ENCODE measurements at places on chromosomes 16 and 17.

GRCh38 chr17:609232-609810 lies 105.3 kb downstream of the VPS53 start:
- DNase-seq, result no peak

- no peak for DNase-seq
Measured at GRCh38 chr17:39629494-39629880, 2.7 kb downstream of the PPP1R1B start.

DNA sequence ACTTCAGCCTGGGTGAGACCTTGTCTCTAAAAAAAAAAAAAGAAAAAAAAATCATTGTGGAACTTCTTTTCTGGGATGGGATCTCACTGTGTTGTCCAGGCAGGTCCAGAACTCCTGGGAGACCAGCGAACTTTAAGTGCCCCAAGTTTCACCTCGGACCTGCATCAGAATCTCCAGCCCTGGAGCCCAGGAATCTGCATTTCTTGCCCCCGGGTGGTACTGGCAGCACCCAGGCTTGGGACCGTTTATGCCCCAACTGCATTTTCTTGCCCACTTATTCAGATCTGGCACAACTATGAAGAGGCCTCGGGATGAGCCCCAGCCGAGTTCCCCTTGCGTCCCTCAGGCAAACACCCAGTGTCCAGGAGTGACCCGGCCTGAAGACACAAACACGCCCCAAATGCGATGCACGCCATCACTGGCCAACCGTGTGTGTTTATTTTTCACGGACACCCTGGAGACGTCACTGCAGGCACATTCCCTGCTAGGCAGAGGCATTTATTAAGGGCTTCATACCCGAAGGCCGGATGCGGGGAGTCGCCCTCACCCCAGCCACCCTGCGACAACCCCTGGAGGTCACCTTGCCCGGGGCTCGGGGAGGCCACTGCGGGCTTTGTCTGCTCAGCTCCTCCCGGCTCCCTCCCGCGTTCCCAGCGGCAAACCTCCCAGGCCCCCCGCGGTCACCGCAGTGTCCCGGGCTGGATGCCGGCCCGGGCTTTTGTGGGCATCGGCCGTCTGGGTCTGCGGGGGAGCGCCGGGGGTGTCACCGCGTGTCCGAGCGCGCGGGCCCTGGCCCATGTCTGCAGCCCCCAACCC lies 684 bp upstream of the SPIRE2 start:
- no peak for DNase-seq

GRCh38 chr16:21646091-21646490 lies 6.3 kb downstream of the IGSF6 start:
- DNase-seq, result no peak

DNA sequence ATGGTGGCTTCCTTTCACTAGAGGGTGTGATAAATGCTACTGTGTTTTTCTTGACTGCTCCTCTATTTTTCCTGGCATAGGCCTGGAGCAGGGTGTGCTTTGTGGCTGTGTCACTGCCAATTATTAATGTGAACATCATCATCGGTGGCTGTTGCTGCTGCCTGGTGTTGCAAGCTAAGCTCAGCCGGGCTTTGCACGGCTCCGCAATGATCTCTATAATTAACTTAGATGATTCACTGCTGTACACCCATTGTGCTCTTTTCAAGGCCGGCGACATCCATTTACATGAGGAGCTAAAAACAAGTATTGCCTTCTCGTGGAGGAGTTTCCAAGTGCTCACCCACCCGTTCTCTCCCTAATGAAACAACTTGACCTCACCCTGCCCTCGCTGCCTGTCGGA lies 160.1 kb upstream of the IRX3 start:
- no peak for DNase-seq

DNA sequence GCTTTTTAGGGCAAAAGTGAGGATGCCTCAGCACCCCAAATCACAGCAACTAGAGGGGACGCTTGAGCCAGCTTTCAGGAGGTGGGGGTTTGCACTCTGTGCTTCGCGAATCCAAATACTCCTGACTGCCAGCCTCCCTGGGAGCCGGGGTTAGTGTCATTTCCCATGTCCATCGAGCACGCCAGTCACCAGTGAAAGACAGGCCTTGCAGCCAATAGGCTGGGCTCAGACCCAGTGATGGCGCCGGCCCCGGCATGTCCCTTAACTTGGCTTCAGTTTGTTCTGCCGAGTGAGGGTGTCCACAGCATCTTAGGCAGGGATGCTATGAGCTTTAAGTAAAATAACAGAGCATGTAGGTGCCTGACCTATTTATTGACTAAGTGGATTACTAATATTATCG lies 50.9 kb upstream of the CDC42EP4 start:
- no peak for DNase-seq

DNA sequence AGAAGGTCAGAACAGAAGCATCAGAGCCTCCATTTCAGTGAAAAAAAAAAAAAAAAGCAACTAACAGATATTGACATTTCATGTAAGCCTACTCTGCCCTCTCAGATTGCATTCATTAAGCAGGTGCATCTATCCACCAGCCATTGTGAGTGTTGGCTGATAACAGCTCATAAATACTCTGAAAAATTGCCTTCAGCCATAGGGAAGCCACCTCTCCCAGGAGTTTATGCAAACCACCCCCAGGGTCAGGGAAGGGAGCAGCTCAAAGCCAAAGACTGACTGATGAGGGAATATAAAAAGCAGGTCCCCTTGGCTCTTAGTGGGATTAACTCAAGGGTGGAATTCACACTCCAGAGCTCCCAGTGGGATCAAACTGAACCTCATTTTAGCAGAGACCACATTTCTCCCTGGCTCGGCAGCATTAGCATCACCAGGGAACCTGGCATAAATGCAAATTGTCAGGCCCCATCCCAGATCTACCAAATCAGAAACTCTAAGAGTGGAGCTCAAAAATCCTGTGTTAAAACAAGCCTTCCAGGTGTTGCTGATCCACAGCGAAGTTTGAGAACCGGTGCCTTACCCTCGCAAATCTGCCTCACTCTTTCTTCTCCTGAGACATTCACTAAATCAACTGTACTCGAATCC lies 14.2 kb downstream of the APOH start:
- DNase-seq, result no peak

DNA sequence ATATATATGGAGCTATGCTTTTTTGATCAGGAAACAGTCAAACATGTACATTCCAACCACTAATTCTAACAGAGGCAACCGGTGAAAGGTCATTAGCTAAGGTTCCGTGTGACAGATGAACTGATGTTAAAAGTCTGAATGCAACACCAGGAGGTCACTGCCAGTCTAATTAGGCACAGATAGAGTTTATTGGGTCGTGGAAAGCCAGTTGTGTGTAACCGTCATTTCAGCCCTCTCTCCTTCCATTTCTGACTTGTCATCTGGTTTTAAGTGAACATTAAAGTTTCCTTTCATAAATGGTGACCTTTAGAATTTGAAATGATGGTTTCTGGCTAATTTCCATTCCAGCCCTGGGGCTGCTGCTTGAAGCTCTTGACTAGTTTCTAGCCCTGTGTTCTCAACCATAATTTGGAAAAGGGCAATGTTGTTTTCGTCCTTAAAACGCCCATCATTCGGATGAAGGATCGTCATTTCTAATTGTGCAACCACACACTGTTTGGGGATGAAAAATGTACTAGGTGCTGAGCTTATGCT lies 23.9 kb downstream of the CACNG3 start:
- DNase-seq, result no peak

DNA sequence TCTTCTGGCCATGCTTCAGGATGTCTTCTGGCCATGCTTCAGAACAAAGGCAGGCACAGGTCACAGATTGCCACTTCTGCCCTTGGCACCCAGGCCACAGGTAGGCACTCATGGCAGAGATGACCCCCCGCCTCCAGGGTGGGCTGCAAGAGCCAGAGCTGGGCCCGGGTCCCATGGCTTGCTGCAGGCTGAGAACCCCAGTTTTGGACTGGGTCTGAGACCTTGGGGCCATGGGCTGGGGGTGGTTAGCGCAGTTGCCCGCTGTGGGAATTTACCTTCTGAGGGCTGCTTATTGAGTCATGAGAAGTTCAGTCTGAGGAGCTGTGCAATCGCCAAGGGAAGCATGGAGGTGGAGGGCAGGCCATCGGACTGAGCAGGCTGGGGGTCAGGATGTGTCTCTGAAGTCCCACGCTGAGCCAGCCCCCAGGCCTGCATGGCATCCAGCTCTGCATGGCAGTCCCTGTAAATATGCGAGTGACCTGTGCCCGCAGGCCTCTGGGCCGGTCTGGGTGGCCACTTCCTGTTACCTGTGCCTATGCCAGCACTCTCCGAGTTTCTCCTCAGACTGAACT lies 1.7 kb downstream of the ANKRD13B start:
- no peak for DNase-seq

DNA sequence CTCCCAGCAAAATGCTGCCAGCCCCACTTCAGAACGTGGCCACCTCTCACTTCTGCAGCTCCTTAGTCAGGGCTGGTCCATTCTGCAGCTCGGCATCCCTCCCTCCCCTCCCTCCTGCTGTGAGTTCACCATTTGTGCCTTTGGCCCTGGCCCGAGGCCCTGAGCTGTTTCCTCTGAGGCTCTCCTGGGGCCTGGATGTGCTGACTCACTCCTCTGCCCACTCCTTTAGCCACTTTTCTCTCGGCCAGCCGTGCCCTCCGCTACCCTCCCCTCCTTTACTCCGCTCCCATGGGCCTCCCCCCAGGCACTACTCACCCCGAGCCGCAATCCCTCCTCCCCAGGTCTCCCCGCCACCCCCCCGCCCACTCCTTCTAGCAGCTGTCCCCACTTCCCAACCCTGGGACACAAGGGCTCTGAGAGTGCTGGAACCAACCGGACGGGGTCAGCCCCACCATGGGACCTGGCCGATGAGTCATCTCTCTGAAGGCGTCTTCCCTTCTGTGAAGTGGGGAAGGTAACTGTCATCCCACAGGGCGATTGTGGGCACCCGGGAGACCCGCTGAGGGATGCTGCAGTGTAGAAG lies 11.5 kb downstream of the KCNG4 start:
- no peak for DNase-seq

GRCh38 chr17:58399974-58400373 lies 17.4 kb downstream of the RNF43 start:
- DNase-seq, result no peak

DNA sequence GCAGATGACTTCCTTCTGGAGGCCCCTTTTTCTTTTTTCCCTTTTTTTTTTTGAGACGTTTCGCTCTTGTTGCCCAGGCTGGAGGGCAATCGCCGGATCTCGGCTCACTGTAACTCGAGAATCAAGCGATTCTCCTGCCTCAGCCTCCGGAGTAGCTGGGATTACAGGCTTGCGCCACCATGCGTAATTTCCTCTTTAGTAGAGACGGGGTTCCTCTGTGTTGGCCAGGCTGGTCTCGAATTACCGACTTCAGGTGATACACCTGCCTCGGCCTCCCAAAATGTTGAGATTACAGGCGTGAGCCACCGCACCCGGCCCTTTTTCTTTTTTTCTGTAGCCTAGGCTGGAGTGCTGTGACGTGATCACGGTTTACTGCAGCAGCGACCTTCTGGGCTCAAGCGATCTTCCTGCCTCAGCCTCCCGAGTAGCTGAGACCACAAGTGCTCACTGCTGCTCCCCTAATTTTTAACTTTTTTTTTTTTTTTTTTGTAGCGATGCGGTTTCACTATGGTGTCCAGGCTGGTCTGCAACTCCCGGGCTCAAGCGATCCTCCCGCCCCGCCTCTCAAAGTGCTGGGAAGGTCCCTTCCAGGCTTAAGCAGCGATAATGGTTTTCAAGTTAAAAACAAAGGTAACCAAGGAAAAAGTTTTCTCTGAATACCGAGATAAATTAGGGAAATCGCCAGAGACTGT lies 956 bp upstream of the IST1 start:
- DNase-seq, result peak; percentile 44

DNA sequence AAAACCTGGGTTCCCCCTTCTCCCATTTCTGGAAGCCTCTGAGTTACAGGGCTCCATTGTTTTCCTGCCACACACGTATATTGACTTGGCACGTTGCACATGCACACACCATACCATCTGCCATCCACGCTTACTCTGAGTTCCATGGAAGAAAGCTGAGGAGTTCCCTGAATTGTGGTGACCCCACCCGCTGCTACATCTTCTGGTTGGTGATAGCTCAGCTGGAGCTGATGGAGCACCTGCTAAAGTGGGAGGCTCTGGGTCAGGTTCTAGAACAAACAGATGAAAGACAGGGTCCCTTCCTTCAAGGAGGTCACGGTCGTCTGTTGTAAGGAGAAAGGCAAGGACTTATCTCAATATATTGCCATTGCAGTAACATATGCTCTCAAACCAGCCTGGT lies 41.1 kb downstream of the TMEM11 start:
- DNase-seq, result no peak

DNA sequence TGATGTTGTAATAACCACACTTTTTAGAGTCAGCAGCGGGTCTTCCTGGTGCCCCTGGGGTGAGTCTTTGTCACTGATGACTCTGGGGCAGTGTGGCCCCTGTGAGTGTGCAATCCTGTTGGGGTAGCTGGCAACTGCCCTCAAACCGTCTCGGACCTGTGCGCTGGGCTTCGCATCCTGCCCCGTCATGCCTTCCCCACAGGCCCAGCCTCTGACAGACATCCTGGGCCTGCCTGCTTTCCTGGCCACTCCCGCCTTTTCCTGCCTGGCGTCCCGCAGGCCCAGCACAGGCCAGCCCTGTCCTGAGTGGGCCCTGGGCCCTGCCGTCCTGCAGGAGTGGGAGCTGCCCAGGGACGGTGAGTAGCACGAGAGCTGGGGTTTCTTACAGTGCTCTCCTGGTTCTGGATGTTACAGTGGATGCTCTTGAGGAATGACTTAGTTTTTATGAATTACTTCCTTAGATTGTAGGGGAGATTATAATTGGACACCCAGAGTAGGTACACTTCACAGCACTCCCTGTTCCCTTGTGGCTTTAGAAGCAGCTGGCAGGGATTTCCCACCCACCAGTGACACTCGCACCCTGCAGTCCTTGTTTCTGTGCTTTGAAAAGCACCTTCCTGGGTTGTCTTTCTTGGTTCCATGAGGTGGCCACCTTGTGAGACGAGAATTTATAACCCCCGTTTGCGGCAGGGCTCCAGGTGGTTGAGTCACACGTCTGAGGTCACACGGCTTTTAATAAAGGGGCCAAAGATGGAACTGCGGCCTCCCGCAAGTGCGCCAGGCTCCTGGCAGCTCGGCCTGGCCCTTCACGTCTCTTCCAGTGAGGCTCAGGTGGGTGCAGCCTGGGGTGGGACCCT lies 50.0 kb upstream of the CAPN15 start:
- no peak for DNase-seq

- DNase-seq, result no peak
Measured at GRCh38 chr16:78552716-78553115, 453.3 kb downstream of the WWOX start.

DNA sequence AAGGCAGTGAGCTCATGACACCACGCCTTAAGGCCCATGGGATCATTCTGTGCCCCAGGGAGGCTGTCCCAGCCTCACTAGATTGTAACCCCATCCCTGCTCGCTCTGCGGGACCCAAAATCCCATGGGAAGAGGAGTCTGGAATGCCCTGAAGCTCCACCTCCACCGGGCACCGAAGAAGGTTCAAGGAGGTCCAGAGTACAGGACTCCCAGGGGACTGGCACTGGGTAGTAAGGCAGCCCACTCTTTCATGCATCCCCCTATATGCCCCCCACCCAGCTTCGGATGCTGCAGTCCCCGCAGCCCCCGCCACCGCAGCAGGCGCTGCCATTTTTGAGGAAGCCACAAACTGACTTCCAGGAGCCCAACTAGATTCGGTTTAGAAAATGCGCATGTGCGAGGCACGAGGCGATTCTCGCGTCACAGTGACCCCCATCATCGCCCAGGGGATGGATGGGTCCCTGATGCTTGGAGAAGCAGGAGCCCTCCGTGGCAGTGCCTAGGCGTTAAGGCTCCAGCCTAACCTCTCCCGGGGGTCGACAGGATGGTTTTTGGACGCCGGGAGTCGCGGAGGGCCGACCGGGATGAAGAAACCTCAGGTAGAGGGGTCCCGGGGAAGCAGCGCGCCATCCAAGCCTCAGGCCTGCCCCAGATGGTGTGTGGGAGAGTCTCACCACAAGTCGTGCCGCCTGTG lies 1681.0 kb downstream of the TP53TG3F start:
- DNase-seq, result no peak

Data from activated naive CD8-positive, alpha-beta T cell treated with anti-CD3 and anti-CD28 coated beads, Interleukin-2, amount 50 U/mL, for 24 hours (primary cell).